Glutamatergic neuron (in vitro differentiated cells): ENCODE measurements at places on chromosomes 3 and 15. TPM values are rescaled to one million over a fixed set of nuclear protein-coding genes. Genes with fewer than 3 reads are reported as not detected.

DNA sequence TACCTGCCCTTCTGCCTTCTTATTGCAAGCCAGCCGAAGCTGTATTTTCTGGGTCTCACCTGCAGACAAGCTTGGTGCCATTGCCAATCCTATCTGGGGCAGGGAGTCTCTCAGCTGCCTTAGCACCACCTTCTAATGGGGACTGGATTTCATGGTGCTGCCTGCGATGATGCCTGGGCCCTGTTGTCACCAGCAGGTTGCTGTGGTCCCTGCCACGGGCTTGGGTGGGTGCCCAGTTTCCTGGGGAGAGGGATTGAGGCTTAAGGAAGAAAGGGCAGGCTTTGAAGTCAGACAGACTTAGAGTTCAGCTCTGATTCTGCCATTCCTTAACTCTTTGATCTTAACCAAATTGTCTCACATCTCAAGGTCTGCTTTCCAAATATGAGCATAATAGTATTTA lies 87.4 kb upstream of the CD96 start:
- no peak for DNase-seq

Gene CBLB
- 269 TPM for total RNA-seq

DNA sequence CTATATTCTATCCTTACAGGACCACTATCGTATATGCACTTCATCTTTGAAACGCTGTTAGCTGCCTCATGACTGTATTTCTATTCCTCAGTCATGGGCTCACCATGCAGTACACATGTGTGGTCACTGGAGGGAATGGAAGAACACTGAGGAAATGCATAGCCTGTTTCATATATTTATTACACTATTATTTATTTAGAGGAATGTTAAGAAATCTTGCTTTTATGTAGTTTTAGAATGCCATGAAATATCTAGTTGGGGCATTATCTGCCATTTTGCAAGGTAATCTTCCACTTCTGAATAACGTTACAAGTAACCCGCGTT lies 155.7 kb downstream of the IGF1R start:
- DNase-seq = no peak

GRCh38 chr3:144488927-144489326 lies 517.3 kb downstream of the DIPK2A start:
- no peak for DNase-seq

GRCh38 chr3:54515441-54516213 lies 393.3 kb downstream of the CACNA2D3 start:
- no peak for DNase-seq
